ENCODE measurements at places on chromosomes 4 and X. TPM values are rescaled to one million over a fixed set of nuclear protein-coding genes. Genes with fewer than 3 reads are reported as not detected.

FGG gene
- polyA plus RNA-seq = not detected

EREG gene
- polyA plus RNA-seq = 0.26 TPM

DNA sequence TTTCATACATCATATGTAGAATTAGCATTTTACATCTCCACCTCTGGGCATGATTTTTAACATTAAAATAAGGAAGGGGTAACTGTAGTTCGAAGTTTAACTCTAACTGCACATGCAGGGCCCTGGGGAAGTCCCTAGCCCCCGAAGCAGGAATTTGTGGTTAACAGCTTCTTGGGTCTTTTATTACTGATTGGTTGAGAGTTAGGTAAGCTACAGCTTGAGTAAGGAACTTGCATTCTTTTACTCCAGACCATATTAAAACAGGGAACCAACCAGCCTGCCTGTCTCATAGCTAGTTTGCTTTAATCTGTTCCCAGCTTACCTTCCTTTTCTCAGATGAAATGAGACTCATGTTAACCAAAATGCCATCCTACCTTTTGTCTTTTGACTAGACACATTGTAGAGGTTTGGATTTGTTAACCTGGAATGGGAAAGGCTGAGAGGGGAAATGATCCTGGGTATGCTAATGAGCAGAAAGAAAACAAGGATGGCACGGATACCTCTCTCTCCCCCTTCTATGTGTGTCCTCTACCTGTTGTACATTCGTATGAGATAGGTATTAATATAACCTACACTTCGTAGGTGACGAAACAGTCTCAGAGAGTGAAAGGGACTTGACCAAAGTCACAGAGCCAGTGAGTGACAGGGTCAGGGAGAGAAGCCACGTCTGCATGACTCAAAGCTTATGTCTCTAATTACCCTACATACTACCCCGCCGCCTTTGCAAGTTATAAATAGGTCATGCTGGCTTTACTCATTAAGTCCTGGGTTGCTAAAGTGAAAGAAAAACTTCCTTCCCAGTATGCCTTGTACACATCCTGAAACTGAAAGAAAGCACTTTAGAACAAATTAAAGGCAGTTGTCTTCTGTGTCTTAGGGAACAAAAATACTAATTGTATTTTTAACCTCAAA is 119.5 kb upstream of the AFF2 start:
- no peak overlapping the region for H3K4me3 ChIP-seq
- H3K4me1 ChIP-seq = no peaks in the 10 kb centered on the region
- H3K27me3 ChIP-seq = no peaks in the 10 kb centered on the region
- H3K36me3 ChIP-seq = no peaks in the 10 kb centered on the region
- no peak overlapping the region for H3K27ac ChIP-seq

GRCh38 chr4:146763560-146763959 is 124.9 kb downstream of the POU4F2 start:
- H3K27ac ChIP-seq = no peak overlapping the region
- H3K27me3 ChIP-seq = no peaks in the 10 kb centered on the region
- DNase-seq = no peak
- no peaks in the 10 kb centered on the region for H3K36me3 ChIP-seq
- no peak overlapping the region for H3K4me3 ChIP-seq
- H3K4me1 ChIP-seq = no peaks in the 10 kb centered on the region

GALNT7 gene
- polyA plus RNA-seq = 19.1 TPM

LNX1 gene
- polyA plus RNA-seq = 0.19 TPM

DNA sequence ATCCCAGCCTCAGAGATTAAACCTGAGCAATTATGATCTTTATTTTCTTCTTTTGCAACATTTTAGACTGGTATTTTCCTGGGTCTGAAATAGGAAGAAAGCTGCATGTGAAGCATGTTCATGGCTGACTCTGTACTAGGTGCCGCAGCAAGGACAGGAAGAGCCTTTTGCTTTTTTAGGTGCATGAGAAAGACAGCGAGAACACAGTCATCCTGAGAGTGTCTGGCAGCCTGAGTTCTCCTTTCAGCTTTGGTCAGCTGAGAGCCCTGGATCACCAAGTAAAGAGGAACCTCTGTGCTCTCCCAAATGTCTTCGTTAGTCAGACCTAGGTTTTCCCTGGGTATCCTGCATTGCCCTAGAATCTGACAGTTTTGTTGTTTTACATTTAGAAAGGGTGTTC is 29.8 kb downstream of the FAM149A start:
- H3K27me3 ChIP-seq = peaks cover 4% of the 10 kb centered on the region
- H3K4me3 ChIP-seq = no peak overlapping the region
- no peaks in the 10 kb centered on the region for H3K4me1 ChIP-seq
- DNase-seq = no peak
- H3K36me3 ChIP-seq = no peaks in the 10 kb centered on the region
- H3K27ac ChIP-seq = no peak overlapping the region

DNA sequence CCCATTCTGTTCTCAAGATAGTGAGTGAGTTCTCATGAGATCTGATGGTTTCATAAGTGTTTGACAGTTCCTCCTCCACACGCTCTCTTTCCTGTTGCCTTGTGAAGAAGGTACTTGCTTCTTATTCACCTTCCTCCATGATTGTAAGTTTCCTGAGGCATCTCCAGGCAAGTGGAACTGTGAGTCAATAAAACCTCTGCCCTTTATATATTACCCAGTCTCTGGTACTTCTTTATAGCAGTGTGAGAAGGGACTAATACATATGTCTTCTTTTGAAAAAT is 58.4 kb downstream of the CFAP299 start:
- no peaks in the 10 kb centered on the region for H3K27me3 ChIP-seq
- no peak overlapping the region for H3K4me3 ChIP-seq
- DNase-seq = no peak
- no peak overlapping the region for H3K27ac ChIP-seq
- H3K36me3 ChIP-seq = no peaks in the 10 kb centered on the region
- H3K4me1 ChIP-seq = no peaks in the 10 kb centered on the region

NEUROG2 gene
- polyA plus RNA-seq = not detected

BMP3 gene
- polyA plus RNA-seq = 0.04 TPM

GRCh38 chrX:103780336-103781061 is 3.9 kb downstream of the PLP1 start:
- no peaks in the 10 kb centered on the region for H3K36me3 ChIP-seq
- peaks cover 29% of the 10 kb centered on the region for H3K27me3 ChIP-seq
- no peaks in the 10 kb centered on the region for H3K4me1 ChIP-seq
- DNase-seq = no peak

GRCh38 chr4:97185233-97185632 is 958.0 kb downstream of the STPG2 start:
- no peaks in the 10 kb centered on the region for H3K4me1 ChIP-seq
- no peaks in the 10 kb centered on the region for H3K36me3 ChIP-seq
- DNase-seq = no peak
- H3K4me3 ChIP-seq = no peak overlapping the region

GRCh38 chr4:146453181-146453807 is 68.4 kb downstream of the SLC10A7 start:
- no peaks in the 10 kb centered on the region for H3K27me3 ChIP-seq
- H3K4me3 ChIP-seq = no peak overlapping the region
- DNase-seq = no peak

GRCh38 chrX:126985027-126985426 is 165.5 kb downstream of the PRR32 start:
- no peaks in the 10 kb centered on the region for H3K4me1 ChIP-seq
- no peak for DNase-seq
- no peaks in the 10 kb centered on the region for H3K36me3 ChIP-seq
- no peaks in the 10 kb centered on the region for H3K27me3 ChIP-seq

SYTL4 gene
- polyA plus RNA-seq = 1.6 TPM

GRCh38 chrX:4547213-4547836 is 833.9 kb upstream of the PRKX start:
- H3K4me1 ChIP-seq = no peaks in the 10 kb centered on the region
- no peak overlapping the region for H3K4me3 ChIP-seq
- no peak overlapping the region for H3K27ac ChIP-seq
- peak; percentile 40 for DNase-seq
- no peaks in the 10 kb centered on the region for H3K27me3 ChIP-seq

DNA sequence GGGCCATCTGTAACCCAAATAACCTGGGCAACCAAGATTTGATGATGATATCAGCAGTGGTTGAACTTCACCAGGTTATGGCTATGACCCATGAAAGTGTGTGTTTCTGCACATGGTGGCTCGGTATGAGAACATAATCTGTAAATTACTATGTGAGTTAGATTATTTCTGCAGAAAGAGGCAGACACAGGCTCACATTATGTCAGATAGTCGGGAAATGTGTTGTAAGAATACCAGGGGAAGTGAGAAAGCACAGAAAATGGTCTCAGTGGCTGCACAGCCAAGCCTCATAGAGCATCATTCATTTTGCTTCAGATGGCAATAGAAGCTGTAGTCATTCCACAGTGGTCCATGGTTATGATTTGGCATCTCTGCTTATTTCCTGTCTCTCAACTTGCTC is 63.0 kb upstream of the RBPJ start:
- no peak overlapping the region for H3K27ac ChIP-seq
- no peaks in the 10 kb centered on the region for H3K4me1 ChIP-seq
- H3K4me3 ChIP-seq = no peak overlapping the region
- no peaks in the 10 kb centered on the region for H3K27me3 ChIP-seq
- no peak for DNase-seq

- H3K4me3 ChIP-seq = no peak overlapping the region
- H3K4me1 ChIP-seq = no peaks in the 10 kb centered on the region
- no peak overlapping the region for H3K27ac ChIP-seq
- no peak for DNase-seq
- H3K27me3 ChIP-seq = no peaks in the 10 kb centered on the region
Observed at GRCh38 chrX:144601010-144601409, 646.3 kb upstream of the SPANXN1 start.

All from IMR-90 (cell line).